ENCODE measurements at places on chromosomes 2 and 18. TPM values are rescaled to one million over a fixed set of nuclear protein-coding genes. Genes with fewer than 3 reads are reported as not detected.

DNA sequence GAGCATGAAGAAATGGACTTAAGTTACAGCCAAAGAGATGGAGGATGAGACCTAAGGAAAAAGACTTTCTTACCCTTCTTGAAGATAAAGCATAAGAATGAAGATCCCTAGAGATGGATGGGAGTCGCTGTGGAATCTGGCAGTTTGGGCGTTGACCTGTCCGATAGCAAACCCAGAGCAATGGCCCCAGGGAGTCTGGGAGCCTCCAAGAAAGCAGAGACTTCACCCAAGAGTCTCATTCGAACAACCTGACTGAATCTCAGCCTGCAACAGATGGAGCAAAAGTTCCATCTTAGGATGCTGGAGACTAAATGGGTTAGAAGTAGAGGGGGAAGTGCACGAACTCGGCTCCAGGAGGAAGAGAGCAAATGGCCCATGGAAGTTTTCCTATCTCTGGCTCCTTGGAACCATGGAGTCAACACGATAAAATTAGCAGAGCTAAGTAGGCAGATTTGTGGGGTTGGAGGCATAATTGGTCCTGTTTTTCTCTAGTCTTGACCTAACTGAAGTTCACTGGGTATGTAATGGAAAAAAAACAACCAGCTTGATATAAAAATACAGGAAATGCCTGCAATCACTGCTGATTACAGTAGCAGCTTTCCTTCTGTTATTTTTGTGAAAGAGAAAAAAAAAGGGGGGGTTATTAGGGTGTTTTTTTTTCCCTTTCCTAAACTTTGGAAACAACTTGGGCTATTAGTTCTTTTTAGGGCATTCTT, 178.4 kb upstream of the EPAS1 start:
- DNase-seq = no peak

- DNase-seq = no peak
Observed at GRCh38 chr18:37471637-37472036, 94.0 kb downstream of the CELF4 start.

DNA sequence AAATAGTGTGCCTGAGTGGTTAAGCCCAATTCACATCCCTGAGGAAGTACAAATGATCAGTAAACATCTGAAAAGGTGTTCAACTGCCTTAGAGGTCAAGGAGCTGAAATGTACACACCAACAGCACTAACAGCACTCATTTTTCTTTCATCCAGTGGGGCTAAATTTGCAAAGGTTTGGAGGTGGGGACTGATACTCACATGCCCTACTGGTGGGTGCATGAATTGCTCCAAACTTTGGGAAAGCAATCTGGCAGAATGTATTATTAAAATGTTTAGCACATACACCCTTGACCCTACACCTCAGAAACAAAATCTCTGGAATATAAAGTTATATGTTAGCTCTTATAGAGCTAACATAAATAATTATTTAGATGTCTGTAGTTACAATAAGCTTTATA, 19.0 kb upstream of the FAM178B start:
- no peak for DNase-seq

DNA sequence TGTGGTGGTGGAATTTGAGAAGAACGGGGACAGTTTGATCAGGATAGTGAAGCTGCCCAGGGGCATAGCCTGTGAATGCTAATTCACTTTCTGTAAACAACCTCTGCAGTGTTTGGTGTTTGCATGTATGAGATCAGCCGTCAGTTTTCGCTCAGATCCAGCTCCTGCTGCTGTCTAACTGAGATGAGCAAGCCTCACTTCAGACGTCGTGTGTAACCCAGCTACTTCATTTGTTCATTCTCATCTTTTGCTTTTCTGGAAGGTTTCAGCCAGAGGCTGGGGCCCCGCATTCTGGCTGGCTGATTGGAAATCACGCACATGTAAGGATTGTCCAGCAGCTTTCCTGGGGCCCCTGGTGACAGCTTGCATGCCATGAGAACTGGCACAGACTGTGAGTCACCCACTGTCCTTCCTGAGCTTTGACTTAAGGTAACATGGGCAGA, 48.9 kb downstream of the LDLRAD4 start:
- DNase-seq = no peak

- DNase-seq = peak; percentile 95
Observed at GRCh38 chr2:240434728-240435456, 571 bp upstream of the GPC1 start.

GRCh38 chr2:202418511-202418910, 42.4 kb downstream of the BMPR2 start:
- no peak for DNase-seq

DNA sequence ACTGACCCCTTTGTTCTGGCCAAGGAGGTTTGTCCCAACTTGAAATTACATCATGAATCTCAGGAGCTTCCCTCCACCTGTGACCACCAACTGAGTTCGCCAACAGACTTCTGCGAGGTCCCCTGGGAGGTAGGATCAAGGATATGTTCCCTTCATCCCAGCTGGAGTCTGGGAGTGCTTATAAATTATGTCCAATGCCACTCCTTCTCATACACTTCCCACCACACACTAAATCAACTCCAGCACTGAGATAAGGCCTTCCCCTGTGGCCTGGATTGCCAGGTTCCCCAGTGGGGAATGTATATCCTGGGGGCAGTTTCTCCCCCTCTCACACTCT, 99.2 kb downstream of the RND3 start:
- no peak for DNase-seq

- DNase-seq = no peak
Observed at GRCh38 chr18:75276818-75277609, 66.4 kb downstream of the TSHZ1 start.

GRCh38 chr2:241364781-241365180, 8.7 kb downstream of the FARP2 start:
- DNase-seq = no peak

DNA sequence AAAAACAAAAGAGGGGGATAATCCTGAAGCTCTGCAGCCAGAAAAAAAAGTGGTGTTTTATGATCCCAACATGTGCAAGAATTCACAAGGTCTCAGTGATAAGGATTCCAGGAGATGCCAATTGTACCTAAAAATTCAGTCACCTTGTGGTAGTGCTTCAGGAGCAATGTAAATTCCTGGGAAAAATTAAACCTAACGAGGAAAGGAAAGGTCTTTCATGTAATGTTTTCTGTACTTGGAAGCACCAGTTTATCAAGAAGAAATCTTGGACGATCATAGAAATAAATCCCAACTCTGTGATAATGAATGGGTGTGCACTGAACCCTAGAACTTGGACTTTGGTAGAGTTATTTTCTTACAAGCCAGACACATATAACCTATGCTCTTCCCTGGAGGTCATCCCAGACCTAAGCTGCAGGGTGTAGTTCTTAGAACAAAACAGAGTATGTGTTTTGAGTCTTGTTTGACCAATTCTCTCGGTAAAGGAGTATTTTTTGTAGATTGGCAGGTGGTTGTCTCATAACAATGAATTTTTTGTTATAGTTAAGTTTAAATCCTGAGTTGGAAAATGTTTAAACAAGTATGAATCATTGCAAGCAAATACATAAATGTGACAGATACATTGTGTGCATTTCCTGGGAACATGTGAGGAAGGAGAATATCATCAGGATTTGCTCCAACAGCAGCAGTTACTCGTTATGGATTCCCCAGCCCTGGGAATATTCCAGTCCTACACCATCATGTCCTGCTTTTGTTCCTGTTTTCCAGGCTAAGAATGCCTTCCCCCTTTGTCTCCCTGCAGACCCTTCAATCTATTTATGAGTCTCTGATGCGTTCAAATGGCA, 224.6 kb downstream of the NAPG start:
- DNase-seq = no peak

- DNase-seq = no peak
Observed at GRCh38 chr18:61876899-61877298, 15.9 kb downstream of the RNF152 start.

DNA sequence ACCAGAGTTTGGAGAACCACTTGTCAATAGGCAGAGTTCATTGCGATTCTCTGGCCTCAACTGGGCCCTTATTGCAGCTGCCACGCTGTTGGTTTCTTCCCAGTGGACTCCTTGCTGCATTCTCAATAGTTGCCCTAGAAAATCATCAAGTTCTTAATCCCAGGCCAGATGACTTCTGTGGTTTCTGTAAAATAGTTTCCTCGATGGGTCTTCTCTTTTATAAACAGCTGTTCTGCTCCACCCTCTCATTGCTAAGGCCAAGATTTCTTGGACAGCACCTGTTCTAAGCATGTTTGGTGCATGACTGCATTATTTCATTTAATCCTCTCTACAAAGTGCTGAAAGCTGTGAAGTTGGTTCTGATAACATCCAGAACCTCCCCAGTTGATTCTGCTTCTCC, 131.0 kb downstream of the BCL2L11 start:
- DNase-seq = peak; percentile 21

- DNase-seq = no peak
Observed at GRCh38 chr2:161586517-161587167, 37.6 kb upstream of the SLC4A10 start.

DNA sequence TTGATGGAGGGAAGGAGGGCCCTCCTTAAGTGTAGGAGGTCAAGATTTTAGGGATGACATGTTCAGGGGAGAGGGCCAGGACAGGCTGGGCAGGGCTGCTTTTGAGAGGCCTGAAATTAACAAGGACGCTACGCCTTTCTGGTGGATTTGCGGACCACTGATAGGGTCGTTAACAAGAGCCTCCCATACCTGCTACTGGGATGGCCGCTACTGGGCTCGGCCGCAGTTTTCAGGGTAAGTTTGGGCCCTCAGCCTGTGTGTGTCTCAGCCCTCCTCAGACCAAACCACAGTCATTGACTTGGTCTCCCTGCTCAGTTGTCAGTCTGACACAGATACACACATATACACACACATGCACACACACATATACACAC, 180.9 kb downstream of the SMAD2 start:
- DNase-seq = no peak

GRCh38 chr18:2534906-2535305, 36.4 kb downstream of the METTL4 start:
- DNase-seq = no peak

DNA sequence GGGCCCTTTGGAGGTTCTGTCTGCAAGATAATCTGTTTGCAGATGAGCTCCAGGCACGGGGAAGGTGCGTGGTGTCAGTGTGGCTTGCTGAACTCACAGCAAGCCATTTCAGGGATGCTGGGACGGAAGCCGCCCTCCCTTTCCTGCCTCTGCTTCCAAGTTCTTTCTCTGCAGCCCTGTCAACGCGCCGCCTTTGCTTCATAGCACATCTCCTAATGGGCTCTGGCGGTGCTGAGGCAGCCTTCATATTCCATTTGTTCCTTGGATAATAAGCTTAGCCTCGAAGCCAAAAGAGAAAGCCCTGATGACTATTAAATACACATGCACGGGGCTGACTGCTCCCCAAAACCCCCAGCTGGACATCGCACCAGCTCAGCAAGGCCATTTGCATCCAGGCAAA, 81.7 kb upstream of the TAF1B start:
- DNase-seq = no peak

GRCh38 chr2:147679955-147680531, 164.8 kb upstream of the ACVR2A start:
- DNase-seq = peak; percentile 17

- no peak for DNase-seq
Observed at GRCh38 chr18:76445275-76445674, 49.8 kb downstream of the ZNF516 start.

DNA sequence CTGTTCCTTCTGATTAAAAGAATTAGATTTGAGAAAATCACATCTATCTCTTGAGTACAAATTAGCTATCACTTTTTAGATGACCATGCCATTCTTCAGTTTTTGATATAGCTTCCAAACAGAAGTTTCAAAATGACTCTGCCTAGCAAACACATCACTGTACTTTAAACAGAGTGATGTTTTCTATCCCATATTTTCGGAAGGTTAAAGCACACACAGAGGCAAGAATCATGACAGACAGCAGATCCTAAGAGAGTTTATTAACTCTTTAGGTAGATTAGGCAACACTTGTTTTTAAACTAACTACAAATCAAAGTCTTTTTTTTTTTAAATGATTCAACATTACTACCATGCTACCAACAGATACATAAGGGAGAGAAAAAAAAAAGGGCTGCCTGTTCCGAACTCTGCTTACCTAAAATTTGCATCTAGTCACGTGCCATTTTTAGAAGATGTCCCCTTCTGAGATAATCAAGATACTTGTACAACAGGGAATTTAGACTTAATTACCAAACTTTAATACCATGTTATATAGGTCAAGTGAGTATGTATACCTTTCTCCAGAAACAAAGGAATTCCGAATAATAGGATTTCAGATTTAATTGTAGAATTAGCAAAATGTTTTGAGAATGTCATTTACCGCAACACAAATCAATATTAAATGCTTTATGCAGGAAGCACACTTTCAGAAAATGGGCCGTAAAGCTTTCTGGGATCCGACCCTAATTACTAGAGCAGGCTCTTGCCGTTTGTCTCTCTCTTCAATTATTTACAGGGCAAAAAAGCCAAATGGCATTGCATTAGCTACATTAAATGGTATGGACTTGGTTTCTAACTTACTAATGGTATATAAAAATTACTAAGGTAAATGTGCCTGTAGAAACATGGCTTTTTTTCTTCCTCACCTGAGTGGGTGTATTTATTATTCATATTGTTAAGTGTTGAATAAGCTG, 2.6 kb downstream of the RBMS1 start:
- DNase-seq = no peak

DNA sequence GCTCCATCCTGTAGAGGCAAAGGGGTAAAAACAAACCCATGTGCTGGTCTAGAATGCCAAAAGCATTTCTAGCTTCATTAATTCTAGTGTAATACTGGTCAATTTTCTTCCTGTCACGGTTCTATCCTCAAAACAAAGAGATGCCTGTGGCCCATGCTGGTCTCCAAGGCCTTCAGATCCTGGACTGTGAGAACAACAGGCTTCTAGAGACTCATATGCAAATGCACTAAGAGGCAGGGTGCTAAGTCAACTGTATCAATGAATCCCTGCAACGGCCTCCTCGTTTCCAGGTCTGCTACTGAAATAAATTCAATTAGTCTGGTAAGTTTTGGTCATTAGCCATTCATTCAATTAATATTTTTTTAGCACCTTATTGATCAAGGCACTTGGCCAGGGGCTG, 4.0 kb downstream of the IFT172 start:
- no peak for DNase-seq

DNA sequence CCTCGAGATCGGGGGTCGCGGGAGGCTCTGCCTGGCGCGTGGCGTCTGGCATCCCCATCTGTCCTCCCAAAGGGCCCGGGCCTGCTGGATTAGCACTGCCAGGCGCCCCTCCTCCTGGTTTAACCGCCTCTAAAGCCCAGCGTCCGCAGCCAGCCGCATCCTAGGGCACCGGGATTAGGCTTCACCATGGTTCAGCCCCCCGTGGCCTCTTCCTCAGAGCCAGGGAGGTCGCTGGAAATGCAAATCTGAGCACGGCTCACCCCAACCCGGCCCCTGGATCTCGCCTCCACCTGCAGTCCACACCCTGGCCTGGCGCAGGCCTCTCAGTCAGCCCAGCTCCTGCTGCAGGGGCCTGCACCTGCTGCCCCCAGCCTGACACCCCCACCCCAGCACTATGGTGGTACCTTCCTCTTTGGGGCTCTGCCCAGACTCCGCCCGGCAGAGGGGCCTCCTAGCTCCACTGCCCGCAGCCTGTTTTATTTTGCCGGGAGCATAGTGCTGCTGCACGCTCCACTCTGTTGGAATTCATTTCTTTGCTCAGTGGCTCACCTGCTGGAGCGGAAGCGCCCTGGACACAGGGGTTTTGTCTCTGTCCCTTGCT, 13.2 kb downstream of the PRELID3A start:
- no peak for DNase-seq

- no peak for DNase-seq
Observed at GRCh38 chr2:147214914-147215313, 629.9 kb upstream of the ACVR2A start.

GRCh38 chr2:58923869-58924268, 682.7 kb upstream of the FANCL start:
- no peak for DNase-seq

The WBP1 gene
- total RNA-seq = 40.0 TPM

The LRP2 gene
- not detected for total RNA-seq

The ABHD1 gene
- total RNA-seq = not detected

The FEV gene
- total RNA-seq = not detected

The MTCL1 gene
- 32.3 TPM for total RNA-seq

The CPS1 gene
- total RNA-seq = 2.4 TPM
